Activated gamma-delta T cell treated with Interleukin-2 at 50 U/mL for 16 hours (primary cell): ENCODE measurements at places on chromosomes 5 and 9.

- no peak for DNase-seq
These were observed 1.4 kb downstream of the FLT4 start for GRCh38 chr5:180647941-180648500.

DNA sequence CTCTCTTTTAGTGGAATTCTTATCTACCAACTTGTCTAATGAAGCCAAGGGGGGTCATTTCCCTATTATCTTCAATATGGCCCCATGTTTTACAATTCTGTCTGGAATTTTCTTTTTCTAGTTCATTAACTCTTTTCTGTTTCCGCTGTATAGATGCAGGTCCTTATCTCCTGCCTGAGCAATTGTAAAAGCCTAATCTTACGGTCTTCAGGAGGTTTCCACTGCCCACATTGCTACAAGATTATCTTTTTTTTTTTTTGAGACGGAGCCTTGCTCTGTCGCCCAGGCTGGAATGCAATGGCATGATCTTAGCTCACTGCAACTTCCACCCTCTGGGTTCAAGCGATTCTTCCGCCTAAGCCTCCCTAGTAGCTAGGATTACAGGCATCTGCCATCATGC lies 132.3 kb downstream of the UNC13B start:
- no peak for DNase-seq

DNA sequence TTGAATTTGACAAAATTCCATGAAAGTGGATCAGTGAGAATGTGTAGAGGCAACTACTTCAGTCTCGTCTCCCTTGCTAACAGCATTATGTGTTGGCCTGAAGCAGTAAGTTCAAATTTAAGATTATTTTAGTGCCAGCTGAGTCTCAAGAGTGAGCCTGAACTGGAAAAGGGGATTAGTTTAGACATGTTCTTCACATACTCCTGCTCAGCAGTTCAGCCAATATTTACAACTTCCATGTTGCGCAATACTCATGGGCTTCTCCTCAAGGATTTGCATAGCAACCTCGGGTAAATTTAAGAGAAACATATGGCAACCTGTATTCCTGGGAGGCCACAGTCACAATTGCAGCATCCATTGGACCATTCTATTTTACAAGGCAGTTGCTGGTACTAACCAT lies 553.8 kb downstream of the PTPRD start:
- no peak for DNase-seq

DNA sequence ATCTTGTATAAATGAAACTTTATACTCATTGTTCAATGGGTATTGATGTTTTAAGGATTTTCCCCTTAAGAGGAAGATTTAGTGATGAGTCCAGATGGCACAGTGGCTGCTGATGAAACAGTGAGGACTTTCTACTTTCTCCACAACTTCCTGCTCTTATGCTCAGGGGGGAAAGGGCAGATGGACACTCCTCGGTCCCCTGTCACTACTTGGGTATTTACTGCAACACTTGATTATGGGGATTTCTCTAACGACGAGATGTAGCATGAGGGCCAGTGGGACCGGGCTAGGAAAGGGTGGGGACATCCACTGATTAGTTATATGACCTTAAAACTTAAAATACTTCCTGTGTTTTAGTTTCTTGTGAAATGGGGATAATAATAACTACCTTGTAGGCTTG lies 146.1 kb upstream of the HMHB1 start:
- DNase-seq: no peak

DNA sequence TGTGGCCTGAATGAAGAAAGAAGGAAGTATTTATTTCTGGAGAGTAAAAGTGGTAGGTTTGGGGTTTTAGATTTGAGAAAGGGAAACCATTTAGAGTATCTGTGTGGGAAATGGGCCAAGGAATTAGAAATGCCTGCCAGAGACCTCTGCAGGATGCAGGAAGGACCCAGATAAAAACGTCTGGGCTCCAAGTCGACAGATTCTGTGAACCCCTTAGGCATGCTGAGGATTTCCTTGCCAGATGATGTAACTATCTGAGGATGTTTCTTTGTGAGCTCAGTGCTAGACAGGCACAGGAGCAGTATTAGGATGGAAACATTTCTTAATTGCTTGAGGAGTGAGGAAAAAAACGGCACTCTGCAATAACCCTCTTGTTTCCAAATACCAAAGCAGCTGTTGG lies 251.8 kb upstream of the DMRT1 start:
- no peak for DNase-seq

GRCh38 chr9:16271967-16272366 lies 598.5 kb downstream of the BNC2 start:
- DNase-seq: no peak

DNA sequence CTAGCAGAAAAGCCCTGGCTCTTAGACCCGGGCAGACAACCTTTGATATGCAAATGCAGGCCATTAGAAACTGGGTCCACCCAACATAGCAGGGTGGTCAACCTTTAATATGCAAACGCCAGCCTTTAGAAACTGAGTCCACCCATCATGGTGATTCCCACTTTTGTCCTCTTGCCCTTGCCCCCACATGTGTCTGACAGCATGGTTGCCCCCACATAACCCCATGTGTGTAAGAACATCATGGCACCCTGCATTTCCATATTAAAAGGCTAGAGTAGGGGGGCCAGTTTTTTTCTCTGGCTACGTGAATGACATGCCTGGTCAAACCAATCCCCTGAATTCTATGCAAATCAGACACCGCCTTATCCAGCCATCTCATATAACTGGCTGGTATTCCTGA lies 273.2 kb upstream of the PRDM9 start:
- DNase-seq: no peak

GRCh38 chr5:37882636-37883035 lies 42.8 kb upstream of the GDNF start:
- DNase-seq: no peak
